ENCODE measurements at places on chromosomes 7 and 10.

DNA sequence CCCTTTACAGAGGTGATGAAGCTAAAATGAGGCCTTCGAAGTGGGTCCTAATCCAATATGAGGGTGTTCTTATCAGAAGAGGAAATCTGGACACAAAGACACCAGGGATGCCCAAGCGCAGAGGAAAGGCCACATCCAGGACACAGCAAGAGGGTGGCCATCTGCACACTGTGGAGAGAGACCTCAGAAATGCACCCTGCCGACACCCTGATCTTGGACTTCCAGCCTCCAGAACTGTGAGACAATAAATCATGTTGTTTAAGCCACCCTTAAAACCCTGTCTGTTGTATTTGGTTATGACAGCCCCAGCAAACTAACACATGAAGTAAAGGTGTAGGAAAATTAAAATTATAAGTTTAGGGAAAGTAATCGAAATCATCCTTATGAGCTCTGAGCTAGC, 64.0 kb downstream of the CDC123 start:
- DNase-seq: no peak

DNA sequence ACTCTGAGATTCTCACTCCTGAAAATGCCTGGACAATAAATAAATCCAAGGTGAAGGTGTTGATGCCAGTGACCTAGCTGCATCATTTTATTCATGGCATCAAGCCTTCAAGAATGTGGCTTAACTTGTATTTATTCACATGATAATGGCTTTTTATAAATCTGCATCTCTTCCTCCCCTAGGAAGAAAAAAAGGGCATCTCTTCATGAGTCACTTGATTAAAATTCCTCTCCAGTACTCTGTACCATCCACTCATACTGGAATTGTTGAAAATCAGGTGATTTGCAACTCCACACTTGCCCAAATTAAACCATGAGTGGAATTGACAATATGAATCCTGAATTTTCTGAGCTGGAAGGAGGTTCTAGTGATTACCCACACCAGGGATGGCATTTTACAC, 30.2 kb downstream of the PTPRE start:
- no peak for DNase-seq

GRCh38 chr10:988667-989545, 672 bp downstream of the GTPBP4 start:
- DNase-seq: no peak

GRCh38 chr10:102424916-102425315, 4.3 kb downstream of the FBXL15 start:
- no peak for DNase-seq

DNA sequence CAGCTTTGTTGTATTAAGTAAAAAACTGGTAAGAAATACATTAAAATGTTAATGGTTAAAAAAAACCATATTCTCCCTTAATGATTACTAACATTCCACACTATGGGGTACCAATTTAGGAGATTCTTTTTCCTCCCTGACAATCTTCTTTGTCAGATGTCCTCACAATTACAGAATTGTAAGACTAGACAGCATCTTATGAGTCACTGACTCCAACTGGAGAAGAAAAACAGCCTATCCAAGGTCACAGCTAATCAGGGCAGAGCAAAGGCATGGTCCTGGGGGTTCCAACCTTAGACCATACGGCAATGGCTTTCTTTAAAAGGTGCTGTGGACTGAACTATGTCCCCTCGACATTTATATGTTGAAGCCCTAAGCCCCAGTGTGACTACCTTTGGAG, 127.6 kb downstream of the DLG5 start:
- peak; percentile 2 for DNase-seq

DNA sequence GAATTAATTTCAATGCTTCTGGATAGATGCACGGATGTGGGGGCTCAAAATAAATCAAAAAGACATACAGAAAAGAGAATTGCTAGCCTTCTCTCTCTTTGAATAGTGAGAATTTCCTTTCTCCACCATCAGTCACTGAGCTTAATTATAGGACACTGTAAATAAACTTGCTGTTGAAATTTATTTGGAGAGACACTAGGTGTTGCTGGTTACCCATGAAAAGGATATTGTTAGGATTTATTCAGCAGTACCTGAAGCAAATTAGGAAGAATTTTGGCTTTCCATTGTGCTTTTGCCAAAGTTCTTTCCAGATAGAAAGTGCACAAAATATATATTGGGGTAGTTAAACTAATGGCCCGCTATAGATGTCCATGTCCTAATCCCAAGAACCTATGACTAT, 27.6 kb downstream of the GCC1 start:
- no peak for DNase-seq

DNA sequence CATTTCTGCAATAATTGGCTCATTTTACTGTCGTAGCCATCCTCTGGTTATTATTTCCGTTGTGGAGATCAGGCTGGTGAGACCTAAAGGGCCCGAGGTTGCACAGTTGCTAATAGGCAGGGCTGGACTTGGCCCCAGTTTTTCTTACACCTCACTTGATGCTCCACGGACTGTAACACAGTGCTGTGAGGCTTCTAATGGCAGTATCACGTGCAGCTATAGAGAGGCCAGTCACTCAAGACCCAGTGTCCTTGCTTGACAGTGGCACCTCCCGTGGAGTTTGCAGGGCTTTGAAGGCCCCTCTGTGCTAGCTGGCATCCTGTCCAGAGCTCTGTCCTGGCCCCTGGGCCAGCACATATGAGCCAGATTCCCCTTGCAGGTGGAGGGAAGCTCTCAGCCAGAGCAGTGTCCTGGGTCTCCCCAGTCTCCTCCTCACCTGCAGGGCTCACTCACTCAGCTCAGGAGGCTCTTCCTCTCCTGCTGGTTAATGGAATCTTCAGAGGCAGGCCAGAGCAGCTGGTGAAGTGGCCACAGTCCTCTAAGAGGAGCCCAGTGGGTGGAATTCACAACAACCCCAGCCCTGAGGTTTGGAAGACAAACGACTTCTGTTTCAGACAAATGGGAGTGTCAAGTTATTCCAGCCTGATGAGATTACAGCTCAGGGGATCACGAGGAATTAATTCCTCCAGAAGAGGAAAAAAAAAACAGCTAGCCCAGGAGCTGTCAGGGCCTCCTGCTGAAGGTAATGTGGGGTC, 114.2 kb upstream of the FAM180A start:
- DNase-seq: no peak

DNA sequence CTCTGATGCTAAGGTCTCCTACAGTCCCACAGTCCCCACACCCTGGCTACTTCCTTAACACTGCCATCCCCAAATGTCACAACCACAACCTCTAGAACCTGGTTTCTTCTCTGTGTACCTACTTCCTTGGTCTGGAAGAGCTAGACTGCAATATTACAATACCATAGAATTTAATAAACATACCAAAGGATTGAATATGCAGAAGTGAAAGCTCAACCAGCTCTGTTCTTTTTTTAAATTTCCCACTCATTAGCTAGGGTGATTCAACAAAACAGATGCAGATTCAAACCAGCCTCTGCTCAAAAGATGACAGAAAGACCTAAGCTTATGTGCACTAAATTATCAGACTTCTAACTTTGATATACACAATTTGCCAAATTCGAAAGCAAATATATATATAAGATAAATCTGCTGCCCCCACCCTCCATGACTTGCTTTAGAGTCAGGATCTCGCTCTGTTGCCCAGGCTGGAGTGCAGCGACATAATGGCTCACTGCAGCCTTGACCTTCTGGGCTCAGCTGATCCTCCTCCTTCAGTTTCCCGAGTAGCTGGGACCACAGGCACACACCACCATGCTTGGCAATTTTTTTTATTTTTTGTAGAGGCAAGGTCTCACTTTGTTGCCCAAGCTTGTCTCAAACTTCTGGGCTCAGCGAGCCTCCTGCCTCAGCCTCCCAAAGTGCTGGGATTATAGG, 212.6 kb downstream of the CHCHD3 start:
- no peak for DNase-seq

DNA sequence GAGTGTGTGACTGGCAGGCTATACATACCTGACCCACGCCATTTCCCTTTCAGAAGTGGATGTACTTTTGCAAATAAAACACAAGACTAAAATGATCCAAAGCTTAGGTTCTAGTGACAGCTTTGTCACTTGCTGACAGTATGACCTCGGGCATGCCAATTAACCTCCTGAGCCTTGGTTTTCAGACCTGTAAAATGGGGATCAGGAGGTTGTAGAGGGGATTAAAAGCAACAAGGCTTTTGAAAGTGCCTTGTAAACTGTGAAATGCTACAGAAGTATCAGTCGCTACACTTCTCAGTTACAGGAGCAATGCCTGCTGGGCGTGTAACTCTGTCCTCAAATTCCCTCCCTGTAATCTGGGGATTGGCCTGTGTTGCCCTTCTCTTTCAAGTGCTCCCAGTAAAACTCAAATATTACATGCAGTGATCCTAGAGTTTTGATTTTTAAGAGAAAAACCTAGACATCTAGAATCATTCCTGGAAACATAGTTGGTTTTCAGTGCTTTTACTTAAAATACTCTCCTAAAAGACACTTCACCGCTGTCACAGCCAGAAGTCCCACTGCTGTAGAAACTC, 8.8 kb upstream of the GRB10 start:
- DNase-seq: no peak

GRCh38 chr7:30971840-30972563, 8.2 kb downstream of the GHRHR start:
- no peak for DNase-seq

- no peak for DNase-seq
These were observed 123.4 kb downstream of the ATE1 start for GRCh38 chr10:121804460-121804859.

DNA sequence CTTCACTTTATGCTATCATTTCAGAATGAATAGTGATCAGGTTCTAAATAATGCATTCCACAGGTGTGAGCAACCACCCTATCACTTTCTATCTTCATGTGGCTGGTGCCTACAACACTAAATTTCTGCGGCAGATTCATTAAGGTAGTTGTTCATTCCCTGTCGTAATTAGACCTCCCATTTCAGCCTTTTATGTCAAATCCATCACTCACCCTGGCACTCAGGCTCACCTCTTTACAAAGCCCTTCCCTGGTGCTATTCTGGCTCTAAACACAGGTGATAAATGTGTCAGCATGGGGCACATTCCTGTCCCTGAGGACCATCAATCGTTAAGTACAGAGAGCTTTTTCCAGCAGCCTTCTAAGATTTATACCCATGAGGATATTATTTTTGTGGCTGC, 300.0 kb upstream of the C7orf33 start:
- no peak for DNase-seq

DNA sequence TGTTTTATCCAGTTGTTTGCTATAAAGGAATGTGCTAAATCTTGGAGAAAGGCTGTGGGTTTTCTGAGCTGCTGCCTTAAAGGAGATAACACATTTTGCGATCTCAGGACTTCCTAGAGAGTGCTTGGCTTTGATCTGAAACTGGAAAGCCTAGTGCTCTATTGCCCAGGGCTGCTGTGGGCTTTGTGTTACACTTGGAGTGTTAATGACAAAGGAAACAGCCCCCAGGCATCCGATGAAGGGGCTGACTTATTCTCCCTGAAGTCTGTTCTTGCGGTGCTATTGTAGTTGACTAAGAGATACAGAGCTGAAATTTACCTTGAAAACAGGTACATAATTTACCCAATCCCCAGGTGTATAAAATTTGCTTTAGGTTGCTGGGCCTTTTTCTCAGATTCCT, 74.5 kb downstream of the SND1 start:
- no peak for DNase-seq

DNA sequence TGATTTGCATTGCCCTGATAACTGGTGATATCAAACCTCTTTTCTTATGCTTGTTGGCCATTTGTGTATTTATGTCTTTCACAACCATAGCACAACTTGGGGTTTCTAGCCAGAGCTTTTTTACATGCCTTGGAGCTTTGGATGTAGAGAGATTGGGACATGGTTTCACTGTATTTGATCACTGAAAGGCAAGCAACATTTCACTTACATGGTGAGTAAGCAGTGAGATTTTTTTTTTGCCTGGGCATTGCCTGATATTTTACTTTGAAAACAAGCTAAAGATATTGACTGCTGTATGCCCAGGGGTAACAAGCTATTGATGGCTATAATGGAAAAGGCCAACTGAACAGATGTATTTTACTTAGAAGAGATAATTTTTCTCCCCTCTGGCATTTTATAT, 259.0 kb downstream of the PHTF2 start:
- DNase-seq: no peak

Data from lower lobe of right lung (tissue), 2 donors.